B cell (primary cell): ENCODE measurements at places on chromosomes 7 and 10. TPM values are rescaled to one million over a fixed set of nuclear protein-coding genes. Genes with fewer than 3 reads are reported as not detected.

The ITIH5 gene
- total RNA-seq: not detected in 2 replicates

The SPDYE5 gene
- not detected in 2 replicates for total RNA-seq

The POLR2J2 gene
- total RNA-seq: 53.0 and 61.1 TPM in 2 replicates

The TMEM184A gene
- not detected in 2 replicates for total RNA-seq

The FXYD4 gene
- total RNA-seq: not detected in 2 replicates

The CNPY1 gene
- not detected in 2 replicates for total RNA-seq

The SKAP2 gene
- total RNA-seq: 53.4 and 58.4 TPM in 2 replicates

The NPC1L1 gene
- not detected in 2 replicates for total RNA-seq

The CALCR gene
- total RNA-seq: not detected in 2 replicates

The FAM241B gene
- total RNA-seq: 0.54 and 1.1 TPM in 2 replicates

The GATA3 gene
- total RNA-seq: 0.49 and 0.94 TPM in 2 replicates

The PTPRE gene
- 31.5 and 32.7 TPM in 2 replicates for total RNA-seq

The CPVL gene
- total RNA-seq: 0.41 TPM in 1 of 2 replicates, not detected in the other

The ARHGAP22 gene
- 2.0 and 4.5 TPM in 2 replicates for total RNA-seq

The ZNF735 gene
- not detected in 2 replicates for total RNA-seq

The DPY19L1 gene
- total RNA-seq: 13.0 and 17.6 TPM in 2 replicates

The OR2A1 gene
- total RNA-seq: not detected in 2 replicates

The ABCB4 gene
- 40.0 and 45.0 TPM in 2 replicates for total RNA-seq

The SEC31B gene
- 36.3 and 36.4 TPM in 2 replicates for total RNA-seq

The HGF gene
- total RNA-seq: not detected in 2 replicates

The CALD1 gene
- 0.69 and 1.6 TPM in 2 replicates for total RNA-seq

The CAMK2B gene
- 0.41 TPM in 1 of 2 replicates, not detected in the other for total RNA-seq

The CDNF gene
- 1.4 and 1.6 TPM in 2 replicates for total RNA-seq

The FAM221A gene
- 10.7 and 10.8 TPM in 2 replicates for total RNA-seq
